ENCODE measurements at places on chromosomes 6 and 20.

DNA sequence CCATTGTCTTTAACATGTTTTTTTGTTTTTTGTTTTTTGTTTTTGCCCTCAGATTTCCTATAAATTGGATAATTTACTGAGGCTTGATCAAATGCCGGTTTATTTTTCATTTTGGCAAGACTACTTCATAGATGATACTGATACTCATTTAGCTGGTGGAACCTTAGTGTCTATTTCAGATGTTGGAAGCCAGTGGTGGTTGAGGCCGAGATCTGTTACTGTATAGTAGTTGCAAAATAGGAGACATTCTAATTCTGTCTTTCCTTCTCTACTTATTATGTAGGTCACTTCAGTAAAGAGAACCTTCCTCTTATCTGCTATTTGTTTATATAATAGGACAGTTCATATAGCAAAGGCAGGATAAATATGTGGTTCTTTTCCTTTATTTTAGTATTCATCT, 63.4 kb downstream of the STXBP5 start:
- DNase-seq, result no peak

GRCh38 chr6:92132457-92132856, 1286.9 kb downstream of the EPHA7 start:
- DNase-seq, result no peak

DNA sequence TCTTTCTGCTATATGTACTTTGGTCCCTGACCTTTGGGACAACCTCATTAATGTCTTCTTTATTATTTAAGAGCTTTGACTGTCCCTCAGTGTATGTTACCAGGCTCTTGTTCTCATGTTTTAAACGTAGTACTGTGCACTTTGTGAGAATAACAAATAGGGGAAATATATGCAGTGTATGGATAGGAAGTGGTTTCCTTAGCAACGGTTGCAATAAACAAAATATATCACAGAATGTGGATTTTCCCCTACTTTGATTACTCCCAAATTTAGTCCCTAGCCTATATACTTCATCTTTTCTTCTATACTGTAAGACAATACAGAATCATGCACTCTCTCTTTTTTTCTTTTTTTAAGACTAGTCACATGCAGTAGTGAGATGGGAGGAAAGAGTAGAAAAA, 123.8 kb upstream of the AKIRIN2 start:
- no peak for DNase-seq

DNA sequence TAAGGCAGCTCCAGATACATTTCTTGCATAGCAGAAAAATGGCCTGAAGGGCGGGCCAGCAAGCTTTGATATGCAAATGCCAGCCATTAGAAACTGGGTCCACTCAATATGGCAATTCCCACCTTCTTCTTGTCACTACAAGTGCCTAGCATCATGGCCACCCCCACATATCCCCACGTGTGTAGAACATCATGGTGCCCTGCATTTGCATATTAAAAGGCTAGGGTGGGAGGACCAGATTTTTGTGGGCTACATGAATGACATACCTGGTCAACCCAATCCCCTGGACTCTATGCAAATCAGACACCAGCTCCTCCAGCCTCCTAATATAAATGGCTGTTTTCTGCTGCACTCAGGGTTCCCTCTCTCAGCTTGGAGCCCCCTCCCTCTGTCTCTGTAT, 31.7 kb downstream of the PLN start:
- no peak for DNase-seq

- DNase-seq, result no peak
These were observed 6.0 kb downstream of the SCUBE3 start for GRCh38 chr6:35219683-35220326.

- DNase-seq, result no peak
These were observed 27.3 kb upstream of the TSPYL1 start for GRCh38 chr6:116307001-116307400.

GRCh38 chr6:75430631-75431325, 62.8 kb downstream of the FILIP1 start:
- no peak for DNase-seq

- DNase-seq, result no peak
These were observed 1515.9 kb upstream of the DEFB115 start for GRCh38 chr20:29741594-29741893.

GRCh38 chr6:144289006-144289405, 3.9 kb downstream of the UTRN start:
- DNase-seq, result no peak

GRCh38 chr6:45900808-45901752, 114.6 kb downstream of the CLIC5 start:
- DNase-seq, result no peak

DNA sequence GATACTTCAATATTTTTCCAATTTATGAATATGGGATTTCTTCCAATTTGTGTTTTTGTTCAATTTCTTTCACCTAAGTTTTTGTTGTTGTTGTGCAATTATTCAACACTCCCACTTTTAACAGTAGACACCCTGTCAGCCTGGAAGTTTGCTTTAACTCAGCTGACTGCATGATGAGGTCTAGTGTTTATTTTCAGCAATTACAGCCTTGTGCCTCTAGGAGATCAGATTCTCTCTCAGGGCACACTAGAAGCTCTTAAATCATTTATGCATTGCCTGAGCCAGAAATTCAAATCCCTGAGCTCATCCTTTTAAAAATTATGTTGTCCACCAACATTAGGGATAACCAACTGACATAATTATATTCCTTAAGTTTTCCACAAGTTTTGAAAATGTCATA, 85.7 kb downstream of the MRAP2 start:
- DNase-seq, result no peak

Data from esophagus squamous epithelium (tissue), 5 donors.